ENCODE measurements at places on chromosomes 3 and 15.
A peak's percentile ranks its signal among the peaks of the same experiment; 100 is the strongest.

GRCh38 chr3:132537297-132537696 is 59.8 kb upstream of the ACKR4 start:
- DNase-seq = no peak

- DNase-seq = no peak
Observed at GRCh38 chr15:70698426-70698825, 64.9 kb downstream of the UACA start.

DNA sequence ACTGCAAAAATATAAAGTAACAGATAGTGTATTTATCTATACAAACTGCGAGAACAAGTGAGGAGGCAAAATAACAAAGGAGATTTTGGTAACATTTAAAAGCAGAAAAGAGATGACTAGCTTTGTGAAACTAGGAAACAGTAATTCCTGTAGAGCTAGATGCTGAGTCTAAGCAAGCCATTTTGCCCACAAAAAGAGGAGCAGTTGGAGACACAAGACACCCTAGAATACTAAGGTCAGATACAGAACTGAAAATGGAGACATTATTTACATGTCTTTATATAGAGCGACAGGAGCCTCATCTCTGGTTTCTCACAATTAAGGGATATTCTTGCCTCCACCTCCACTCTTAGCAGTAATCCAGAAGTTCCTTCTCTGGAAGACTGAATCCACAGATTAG is 732.4 kb upstream of the GBE1 start:
- no peak for DNase-seq

GRCh38 chr3:196063456-196063855 is 18.4 kb downstream of the TFRC start:
- no peak for DNase-seq

DNA sequence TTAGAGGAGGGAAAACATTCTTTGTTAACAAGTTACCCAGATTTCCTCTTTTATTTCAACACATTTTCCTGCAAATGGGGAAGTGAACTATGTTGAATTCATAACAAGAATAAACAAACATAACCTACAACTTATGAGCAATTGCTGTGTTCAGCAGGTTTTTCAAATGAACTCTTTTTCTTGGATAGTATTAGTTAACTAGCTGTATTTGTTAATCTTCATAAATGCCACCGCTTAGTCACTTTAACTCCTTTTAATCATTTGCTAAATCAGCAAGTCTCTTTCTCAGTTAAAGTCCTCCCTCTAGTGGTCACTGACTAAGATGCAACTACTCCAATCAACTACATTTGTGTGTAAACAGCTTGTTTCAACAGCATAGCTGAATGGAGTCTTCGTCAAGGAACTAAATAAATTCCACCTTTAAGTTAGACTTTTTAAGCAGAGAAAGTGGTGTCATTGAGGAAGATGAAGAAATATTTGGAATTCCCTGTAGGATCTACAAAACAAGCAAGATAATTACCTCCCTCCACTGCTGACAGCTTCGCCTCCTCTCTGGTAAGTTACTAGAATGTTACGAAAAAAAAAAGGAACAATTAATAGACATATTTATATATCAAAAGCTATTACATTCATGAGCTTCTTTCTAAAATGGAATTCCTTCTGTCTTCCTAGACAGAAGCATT is 1122.0 kb downstream of the ROBO1 start:
- peak; percentile 3 for DNase-seq

DNA sequence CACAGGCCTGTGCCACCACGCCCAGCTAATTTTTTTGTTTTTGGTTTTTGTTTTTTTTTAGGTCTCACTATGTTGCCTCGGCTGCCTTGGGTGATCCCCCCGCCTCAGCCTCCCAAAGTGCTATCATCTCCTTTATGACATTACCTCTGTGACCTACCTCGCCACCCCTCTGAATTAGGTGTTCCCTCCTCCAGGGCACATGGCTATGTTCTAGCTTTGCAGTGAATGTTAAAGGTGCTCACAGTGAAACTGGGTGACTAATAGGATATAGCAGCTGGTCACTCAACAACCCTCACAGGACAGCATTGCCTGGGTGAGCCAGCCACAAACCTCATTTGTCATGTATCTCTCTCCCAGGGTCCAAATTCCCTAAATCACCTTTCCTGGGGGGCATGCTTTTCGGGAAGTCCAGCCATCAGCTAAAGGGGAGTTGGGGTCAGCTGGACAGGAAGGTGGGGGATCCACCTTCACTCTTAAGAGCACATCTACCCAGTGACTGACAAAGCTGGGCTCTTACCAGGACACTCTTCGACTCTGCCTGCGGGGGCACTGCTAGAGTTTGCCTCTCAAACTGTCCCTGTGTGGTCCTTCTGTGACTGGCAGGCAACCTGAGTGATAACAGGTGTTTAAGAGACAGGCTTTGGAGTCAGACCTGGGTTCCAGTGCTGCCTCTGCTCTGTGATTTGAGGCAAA is 1.6 kb upstream of the TTLL3 start:
- DNase-seq = peak; percentile 34

GRCh38 chr3:94417963-94418455 is 355.1 kb downstream of the NSUN3 start:
- no peak for DNase-seq

DNA sequence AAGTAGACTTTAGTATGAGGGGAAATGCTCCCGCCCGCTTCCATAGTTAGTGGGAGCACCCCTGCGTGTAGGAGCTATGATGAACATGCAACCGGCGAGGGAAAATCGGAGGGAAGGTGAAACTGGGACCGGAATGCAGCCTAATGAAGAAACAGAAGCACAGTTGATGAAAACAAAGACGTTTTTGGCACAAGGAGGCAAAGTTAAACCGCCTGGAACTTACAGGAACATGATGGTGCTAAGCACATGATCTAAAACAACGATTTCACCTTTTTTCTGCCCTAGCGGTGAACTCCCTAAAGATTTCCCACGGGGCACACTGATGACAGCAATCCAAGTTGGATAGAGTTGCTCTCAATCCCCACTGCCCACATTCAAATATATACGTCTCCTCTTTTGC is 49.4 kb upstream of the SPATA12 start:
- no peak for DNase-seq

DNA sequence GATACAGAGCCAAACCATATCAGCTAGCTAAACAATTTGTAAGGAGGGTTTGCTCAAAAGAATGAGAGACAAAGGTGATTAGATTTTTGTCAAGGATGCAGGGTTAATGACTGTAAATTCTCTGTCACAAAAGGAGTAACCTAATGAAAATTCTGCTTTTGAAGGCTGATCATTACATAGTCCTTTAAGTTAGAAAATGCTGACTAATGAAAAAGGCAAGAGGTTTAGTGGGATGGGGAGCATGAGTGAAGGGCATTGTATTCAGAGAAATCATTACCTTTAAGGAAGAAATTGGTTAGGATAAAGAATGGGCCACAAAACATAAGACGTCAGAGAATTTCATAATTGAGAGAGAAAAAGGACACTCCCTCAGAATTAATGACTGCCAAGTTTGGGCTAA is 97.7 kb downstream of the TP63 start:
- no peak for DNase-seq

- no peak for DNase-seq
Observed at GRCh38 chr15:60134609-60135008, 130.5 kb downstream of the FOXB1 start.

- DNase-seq = no peak
Observed at GRCh38 chr3:49263159-49263889, 13.7 kb downstream of the C3orf62 start.

GRCh38 chr3:132236701-132237651 is 80.2 kb upstream of the ACP3 start:
- no peak for DNase-seq

- no peak for DNase-seq
Observed at GRCh38 chr3:197501879-197502620, 53.7 kb downstream of the BDH1 start.

GRCh38 chr3:69764121-69764741 is 25.0 kb downstream of the MITF start:
- DNase-seq = no peak

DNA sequence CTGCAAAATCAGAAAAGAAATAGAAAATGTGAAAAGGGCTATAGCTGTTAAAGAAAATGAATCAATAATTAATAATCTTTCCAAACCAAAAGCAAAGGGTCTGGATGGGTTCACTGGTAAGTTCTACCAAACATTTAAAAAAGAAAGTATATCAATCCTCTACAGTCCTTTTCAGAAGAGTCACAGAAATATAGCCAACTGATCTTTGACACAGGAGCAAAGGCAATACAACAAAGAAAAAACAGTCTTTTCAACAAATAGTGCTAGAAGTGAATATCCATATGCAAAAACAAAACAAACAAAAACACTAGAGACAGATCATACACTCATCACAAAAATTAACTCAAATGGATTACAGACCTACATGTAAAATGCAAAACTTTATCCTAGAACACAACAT is 32.6 kb downstream of the RFX7 start:
- DNase-seq = no peak
